Smooth muscle cell of bladder (primary cell): ENCODE measurements at places on chromosomes 11 and 22. TPM values are rescaled to one million over a fixed set of nuclear protein-coding genes. Genes with fewer than 3 reads are reported as not detected.

BDNF gene
- 16.7 and 48.4 TPM in 2 replicates for total RNA-seq

PHETA2 gene
- 15.8 and 21.5 TPM in 2 replicates for total RNA-seq

KRTAP5-1 gene
- not detected in 2 replicates for total RNA-seq

CCDC188 gene
- 0.46 and 1.3 TPM in 2 replicates for total RNA-seq

LARGE2 gene
- total RNA-seq, result 0.09 TPM in 1 of 2 replicates, not detected in the other

MMP27 gene
- under 0.01 TPM in 1 of 2 replicates, not detected in the other for total RNA-seq

MAJIN gene
- total RNA-seq, result not detected in 2 replicates

ANO9 gene
- total RNA-seq, result not detected in 2 replicates

FAM227A gene
- 1.6 and 2.1 TPM in 2 replicates for total RNA-seq

SMPD1 gene
- total RNA-seq, result 27.9 and 35.1 TPM in 2 replicates

RBMXL2 gene
- not detected in 2 replicates for total RNA-seq

CRYBA4 gene
- total RNA-seq, result not detected in 2 replicates

OR52E8 gene
- total RNA-seq, result not detected in 2 replicates

APOA4 gene
- not detected in 2 replicates for total RNA-seq

HORMAD2 gene
- total RNA-seq, result under 0.01 TPM in 1 of 2 replicates, not detected in the other

KCNK7 gene
- total RNA-seq, result 0.09 and 0.43 TPM in 2 replicates

GLYATL2 gene
- total RNA-seq, result 0.65 and 0.71 TPM in 2 replicates

DMC1 gene
- total RNA-seq, result 2.7 and 3.1 TPM in 2 replicates

SYT7 gene
- total RNA-seq, result 0.74 and 1.4 TPM in 2 replicates

SCGB1A1 gene
- total RNA-seq, result not detected in 2 replicates

APOL5 gene
- not detected in 2 replicates for total RNA-seq

UBQLN3 gene
- under 0.01 and 0.14 TPM in 2 replicates for total RNA-seq

P2RY6 gene
- total RNA-seq, result 0.14 and 0.18 TPM in 2 replicates

APBB1 gene
- 45.8 and 46.4 TPM in 2 replicates for total RNA-seq

SLN gene
- total RNA-seq, result not detected in 2 replicates

CHST1 gene
- total RNA-seq, result 0.14 and 0.37 TPM in 2 replicates

PANX3 gene
- total RNA-seq, result not detected in 2 replicates

DSCAML1 gene
- not detected in 2 replicates for total RNA-seq

SERHL2 gene
- total RNA-seq, result 2.9 and 4.4 TPM in 2 replicates

CYTH4 gene
- 0.09 and 0.43 TPM in 2 replicates for total RNA-seq

LINC01488 gene
- total RNA-seq, result not detected in 2 replicates

OR52H1 gene
- 0.43 and 0.65 TPM in 2 replicates for total RNA-seq

SCN4B gene
- total RNA-seq, result under 0.01 and 0.14 TPM in 2 replicates

PGGHG gene
- 7.5 and 14.0 TPM in 2 replicates for total RNA-seq

SLC5A1 gene
- not detected in 2 replicates for total RNA-seq

KBTBD3 gene
- total RNA-seq, result 4.6 and 4.9 TPM in 2 replicates

OR51E1 gene
- 0.09 TPM in 1 of 2 replicates, not detected in the other for total RNA-seq

NPAS4 gene
- not detected in 2 replicates for total RNA-seq

OR52N4 gene
- not detected in 2 replicates for total RNA-seq

ARHGAP8 gene
- 0.28 and 0.74 TPM in 2 replicates for total RNA-seq

VPREB3 gene
- total RNA-seq, result not detected in 2 replicates

SYCE3 gene
- total RNA-seq, result 0.37 and 0.85 TPM in 2 replicates
